ENCODE measurements at places on chromosomes 6 and 20.

- no peak for DNase-seq
These were observed 94.3 kb upstream of the NKX2-2 start for GRCh38 chr20:21607971-21608725.

DNA sequence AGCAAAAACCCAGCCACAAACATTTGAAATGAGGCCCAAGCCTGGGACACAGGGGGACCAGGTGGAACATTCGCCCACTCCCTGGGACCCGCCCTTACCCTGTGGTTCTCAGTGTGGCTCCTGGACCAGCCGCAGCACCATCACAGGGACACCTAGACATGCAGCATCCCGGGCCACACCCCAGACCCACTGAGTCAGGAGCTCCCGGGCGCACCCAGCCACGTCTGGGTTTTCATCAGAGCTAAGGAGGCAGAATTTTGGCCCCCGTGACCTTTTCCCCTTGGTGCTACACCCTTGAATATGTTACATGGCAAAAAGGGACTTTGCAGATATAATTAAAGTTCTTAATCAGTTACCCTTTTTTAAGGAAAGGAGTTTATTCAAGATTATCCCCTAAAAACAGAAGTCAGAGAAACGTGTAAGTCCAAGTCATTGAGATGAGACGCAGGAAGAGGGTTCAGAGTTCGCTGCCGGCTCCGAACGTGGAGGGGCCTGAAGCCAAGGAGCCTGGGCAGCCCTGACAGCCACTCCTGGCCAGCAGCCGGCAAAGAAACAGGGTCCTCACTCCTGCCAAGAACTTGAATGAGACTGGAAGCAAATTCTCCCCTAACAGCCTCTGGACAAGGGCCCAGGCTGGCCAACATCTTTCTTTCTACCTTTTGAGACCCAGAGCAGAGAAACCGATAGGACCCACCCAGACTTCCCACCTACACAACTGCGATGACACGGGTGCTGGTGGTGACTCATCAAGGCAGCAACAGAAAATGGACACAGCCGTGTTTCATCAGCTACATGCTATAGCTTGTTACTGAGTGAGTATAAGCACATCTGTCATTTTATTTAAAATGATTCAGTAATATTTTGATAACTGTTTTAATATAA, 25.3 kb downstream of the BFSP1 start:
- DNase-seq = no peak

- no peak for DNase-seq
These were observed 102.4 kb downstream of the F13A1 start for GRCh38 chr6:6217855-6218758.

DNA sequence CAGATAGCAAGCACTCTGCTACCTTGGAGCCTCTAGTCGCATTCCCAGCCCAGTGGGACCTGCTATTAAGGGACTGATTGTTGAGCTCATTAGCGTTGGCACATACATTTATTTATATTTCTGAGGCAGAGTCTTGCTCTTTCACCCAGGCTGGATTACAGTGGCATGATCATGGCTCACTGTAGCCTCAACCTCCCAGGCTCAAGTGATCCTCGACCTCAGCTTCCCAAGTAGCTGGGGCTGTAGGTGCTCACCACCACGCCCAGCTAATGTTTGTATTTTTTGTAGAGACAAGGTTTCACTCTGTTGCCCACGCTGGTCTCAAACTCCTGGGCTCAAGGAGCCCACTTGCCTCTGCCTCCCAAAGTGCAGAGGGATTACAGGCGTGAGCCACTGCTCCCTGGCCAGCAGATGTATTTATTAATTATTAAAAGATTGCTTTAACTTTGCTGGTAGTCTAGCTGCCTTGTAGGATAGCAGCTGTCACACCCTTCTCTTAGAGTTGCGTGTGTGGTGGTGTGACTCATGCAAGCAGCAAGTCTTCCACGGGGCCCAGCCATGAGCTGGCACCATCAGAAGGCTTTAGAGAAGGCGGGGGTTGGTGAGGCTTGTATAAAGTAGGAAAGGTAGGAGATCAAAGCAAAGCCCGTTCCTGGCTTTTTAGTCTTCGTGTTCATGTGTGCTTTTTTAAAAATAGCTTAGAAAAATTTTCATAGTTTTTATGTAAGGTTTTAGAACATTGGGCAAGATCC, 16.5 kb downstream of the ACTR5 start:
- DNase-seq = peak; percentile 29

DNA sequence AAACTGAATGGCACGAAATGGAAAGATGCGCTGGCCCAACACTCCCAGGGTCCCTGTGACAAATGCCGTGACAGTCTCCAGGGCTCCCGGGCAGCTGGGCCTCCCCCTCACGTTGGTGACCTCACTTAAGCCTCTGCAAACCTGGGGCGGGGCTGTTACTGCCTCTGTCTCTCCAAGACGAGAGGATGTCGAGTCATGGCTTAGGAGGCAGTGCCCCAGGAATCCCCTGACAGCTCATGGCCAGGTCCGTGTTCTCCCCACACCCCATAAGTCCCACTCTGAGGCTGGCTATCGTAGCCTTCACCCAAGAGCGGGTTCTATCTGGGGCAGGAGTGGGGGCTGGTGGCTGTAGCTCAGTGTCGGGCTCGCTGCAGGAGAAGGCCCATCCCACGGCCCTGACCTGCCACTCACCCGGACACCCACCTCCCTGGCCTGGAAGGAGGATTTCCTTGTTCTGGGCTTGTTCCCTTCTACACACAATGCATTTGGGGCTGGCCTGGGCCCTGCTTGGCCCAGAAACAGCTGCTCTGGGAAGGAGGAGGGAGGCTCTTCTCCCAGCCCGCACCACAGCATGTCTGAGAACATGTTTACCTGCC, 5.6 kb upstream of the RPS21 start:
- DNase-seq = no peak

- no peak for DNase-seq
These were observed 577 bp upstream of the LRRC1 start for GRCh38 chr6:53794137-53794719.

DNA sequence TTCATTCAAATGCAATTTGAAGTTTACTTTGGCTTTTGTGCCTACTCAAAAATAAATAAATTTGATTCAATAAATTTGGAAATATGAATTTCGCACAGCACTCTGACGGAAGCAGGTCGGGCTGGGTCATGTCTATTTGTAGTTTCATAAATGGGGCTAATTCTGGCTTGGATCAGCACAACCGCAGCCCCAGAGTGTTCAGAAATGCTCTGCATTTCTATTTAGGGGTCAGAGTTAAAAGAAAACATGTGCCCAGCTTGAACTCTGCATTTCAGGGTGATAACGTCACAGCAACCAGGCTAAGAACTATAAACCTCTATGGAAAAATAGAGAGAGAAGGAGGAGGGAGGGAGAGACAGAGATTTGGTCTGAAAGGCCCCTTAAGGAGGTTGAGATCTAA, 480.9 kb upstream of the NOX3 start:
- no peak for DNase-seq

- no peak for DNase-seq
These were observed 104.8 kb downstream of the NCOA3 start for GRCh38 chr20:47606414-47606982.

GRCh38 chr6:168885751-168886742, 367.6 kb downstream of the THBS2 start:
- no peak for DNase-seq
